A172 (cell line): ENCODE measurements at places on chromosomes 6 and 20. TPM values are rescaled to one million over a fixed set of nuclear protein-coding genes. Genes with fewer than 3 reads are reported as not detected.

ADGRF1 gene
- not detected in 2 replicates for total RNA-seq

IL17A gene
- total RNA-seq, result not detected in 2 replicates

MROH8 gene
- total RNA-seq, result 1.3 and 9.3 TPM in 2 replicates

SNAP25 gene
- 0.12 TPM in 1 of 2 replicates, not detected in the other for total RNA-seq

ISM1 gene
- total RNA-seq, result not detected in 2 replicates

PDE10A gene
- 12.1 and 13.9 TPM in 2 replicates for total RNA-seq

ULBP3 gene
- total RNA-seq, result 2.1 and 3.3 TPM in 2 replicates

C6orf118 gene
- 0.29 TPM in 1 of 2 replicates, not detected in the other for total RNA-seq

PI3 gene
- not detected in 2 replicates for total RNA-seq

MYCT1 gene
- total RNA-seq, result 1.5 and 2.9 TPM in 2 replicates

PROKR2 gene
- total RNA-seq, result not detected in 2 replicates

DLK2 gene
- total RNA-seq, result 0.81 and 3.0 TPM in 2 replicates

SRMS gene
- total RNA-seq, result not detected in 2 replicates

MYH7B gene
- total RNA-seq, result not detected in 2 replicates

DOK5 gene
- not detected in 2 replicates for total RNA-seq

BPIFA1 gene
- not detected in 2 replicates for total RNA-seq

HTR1E gene
- total RNA-seq, result not detected in 2 replicates

RBPJL gene
- total RNA-seq, result not detected in 2 replicates

MDFI gene
- total RNA-seq, result not detected in 2 replicates

BPIFB1 gene
- total RNA-seq, result not detected in 2 replicates

NTSR1 gene
- 8.3 and 9.0 TPM in 2 replicates for total RNA-seq

HSPA1A gene
- 1.2 and 4.1 TPM in 2 replicates for total RNA-seq

CALHM4 gene
- not detected in 2 replicates for total RNA-seq

FANCE gene
- 11.4 and 13.9 TPM in 2 replicates for total RNA-seq

MCHR2 gene
- total RNA-seq, result 0.14 TPM in 1 of 2 replicates, not detected in the other

CHRNA4 gene
- total RNA-seq, result 0.03 and 0.07 TPM in 2 replicates
